ENCODE measurements at places on chromosomes 1 and 21.

DNA sequence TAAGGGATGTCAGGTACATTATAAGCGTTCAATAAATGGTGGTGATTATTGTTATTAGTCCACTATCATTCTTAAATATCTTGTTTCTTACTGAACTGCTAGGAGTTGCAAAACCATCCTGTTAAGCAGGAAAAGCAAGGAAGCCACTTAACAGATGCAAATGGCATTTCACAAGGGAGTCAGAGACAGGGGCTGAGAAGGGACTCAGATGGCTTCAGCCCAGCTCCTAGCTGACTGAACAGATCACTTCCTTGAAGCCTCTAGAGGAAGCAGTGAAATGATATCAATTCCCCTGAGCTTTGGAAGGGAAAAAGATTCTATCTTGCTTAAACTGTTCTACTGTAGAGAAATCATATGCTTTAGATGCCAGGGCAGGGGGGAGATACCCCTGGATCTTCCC lies 151.5 kb downstream of the ST6GALNAC5 start:
- DNase-seq: no peak

DNA sequence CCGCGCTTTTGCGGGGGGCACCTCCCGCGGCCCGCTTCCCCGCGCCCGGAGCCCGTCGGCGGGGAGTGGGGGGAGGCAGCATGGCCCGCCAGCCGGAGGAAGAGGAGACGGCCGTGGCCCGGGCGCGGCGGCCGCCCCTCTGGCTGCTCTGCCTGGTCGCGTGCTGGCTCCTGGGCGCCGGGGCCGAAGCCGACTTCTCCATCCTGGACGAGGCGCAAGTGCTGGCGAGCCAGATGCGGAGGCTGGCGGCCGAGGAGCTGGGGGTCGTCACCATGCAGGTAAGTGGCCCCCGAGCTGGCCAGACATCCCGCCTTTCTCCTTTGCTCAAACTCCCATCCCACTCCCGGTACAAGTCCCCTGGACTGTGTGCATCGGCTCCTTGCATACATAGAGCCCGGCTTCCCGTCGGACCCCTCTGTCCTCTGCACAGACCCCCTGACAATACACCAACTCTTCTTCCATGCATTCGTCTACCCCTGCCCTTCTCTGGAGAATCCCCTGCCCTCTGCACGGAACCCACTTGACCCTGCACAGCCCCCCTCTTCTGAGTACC lies 812 bp downstream of the CACHD1 start:
- DNase-seq: no peak

DNA sequence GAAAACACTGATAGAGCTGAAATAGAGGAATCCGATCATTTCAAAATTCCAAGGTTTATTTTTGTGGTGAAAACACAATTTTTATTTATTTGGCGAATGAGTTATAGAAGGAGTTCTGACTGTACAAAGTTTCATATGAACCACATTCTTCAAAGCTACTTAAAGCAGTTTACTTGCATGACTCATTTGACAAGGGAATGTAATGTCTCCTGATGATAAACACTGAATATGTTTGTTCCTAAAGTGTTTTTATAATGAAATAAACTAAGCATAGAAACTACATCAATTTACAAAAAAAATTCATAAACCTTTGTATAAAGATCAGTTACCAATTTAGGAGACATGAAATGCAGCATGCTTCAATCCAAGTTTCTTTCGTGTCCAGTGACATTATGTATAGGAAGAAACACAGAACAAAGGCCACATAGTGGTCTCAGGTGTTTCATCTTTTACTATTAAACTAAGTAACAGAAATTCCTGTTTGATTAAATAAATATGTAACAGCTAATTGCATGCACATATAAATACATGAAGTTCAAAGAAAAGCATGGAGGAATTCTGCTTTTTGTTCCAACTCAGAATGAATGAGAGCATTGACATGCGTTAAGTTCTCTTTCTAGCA lies 2.5 kb downstream of the PRKACB start:
- peak; percentile 43 for DNase-seq

DNA sequence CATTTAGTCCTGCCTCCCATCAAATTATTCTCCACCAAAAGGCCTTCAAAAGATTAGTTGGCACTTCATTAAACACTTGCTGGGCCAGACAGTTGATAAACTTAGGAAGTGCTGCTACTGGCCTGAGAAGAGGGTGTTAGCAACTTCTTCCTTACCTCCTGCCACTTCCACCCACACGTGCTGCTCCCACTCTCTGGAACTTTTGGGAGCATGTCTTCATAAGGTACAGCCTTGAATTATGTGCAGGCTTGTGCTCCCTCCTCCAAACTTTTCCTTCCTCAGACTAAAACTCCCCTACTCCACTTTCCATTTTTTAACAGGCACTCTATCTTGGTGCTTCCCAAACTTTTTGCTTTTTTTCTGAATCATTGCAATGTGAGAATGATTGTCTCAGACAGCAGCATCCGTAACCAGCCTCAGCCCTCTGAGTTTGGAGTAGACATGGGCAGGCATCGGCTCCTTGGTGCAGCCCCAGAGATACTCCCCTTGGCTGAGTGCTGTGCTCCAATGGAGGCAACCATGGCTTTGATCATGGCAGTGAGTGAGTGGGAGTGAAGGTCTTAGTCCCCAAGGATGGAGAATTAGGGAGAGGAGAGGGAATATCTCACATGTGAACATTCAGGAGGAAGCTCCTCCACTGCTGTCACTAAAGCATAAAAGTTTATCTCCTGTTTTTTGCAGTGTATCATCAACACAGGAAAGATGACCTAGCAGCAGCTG lies 8.7 kb upstream of the LELP1 start:
- no peak for DNase-seq

GRCh38 chr1:94863919-94864318 lies 43.8 kb downstream of the SLC44A3 start:
- DNase-seq: peak; percentile 78

DNA sequence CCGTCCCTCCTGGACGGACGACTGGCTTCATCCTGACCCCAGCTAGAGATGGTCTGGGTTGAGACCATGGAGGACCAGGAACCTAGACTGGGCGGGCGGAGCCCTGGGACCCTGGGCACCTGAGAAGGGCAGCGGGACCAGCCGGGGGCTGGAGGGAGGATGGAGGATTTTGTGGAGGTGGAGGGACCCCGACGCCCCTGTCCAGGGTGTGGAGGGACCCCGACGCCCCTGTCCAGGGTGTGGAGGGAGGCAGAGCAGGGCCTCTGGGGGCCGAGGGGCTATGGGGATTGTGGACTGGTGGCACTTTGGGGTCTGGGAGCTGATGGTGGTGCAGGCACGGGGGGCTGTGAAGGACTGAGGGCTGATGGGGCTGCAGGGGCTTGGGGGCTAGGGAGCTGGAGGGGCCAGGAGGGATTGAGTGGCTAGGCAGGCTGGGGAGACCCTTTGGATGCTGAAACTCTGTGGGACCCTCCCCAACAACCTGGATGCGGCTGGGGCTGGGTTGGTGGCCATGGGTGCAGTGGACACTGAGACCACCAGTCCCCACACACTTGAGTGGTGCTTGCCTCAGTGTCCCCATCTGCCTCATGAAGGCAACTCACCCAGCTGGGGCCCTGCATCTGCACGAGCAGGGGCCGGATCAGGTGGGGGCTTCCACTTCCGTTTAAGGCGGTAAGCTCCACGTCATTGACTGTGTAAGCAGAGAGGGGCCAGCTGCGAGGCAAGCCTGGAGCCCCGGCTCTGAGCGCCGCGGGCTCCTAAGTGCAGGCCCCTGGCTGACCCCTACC lies 7.4 kb downstream of the GJC2 start:
- no peak for DNase-seq

- no peak for DNase-seq
Measured at GRCh38 chr1:102097451-102097850, 100.7 kb upstream of the OLFM3 start.

- DNase-seq: no peak
Measured at GRCh38 chr1:55255901-55256300, 40.7 kb upstream of the USP24 start.

- no peak for DNase-seq
Measured at GRCh38 chr21:44986471-44987291, 46.9 kb downstream of the SLX9 start.

GRCh38 chr21:45226540-45227326 lies 61.0 kb downstream of the POFUT2 start:
- no peak for DNase-seq

GRCh38 chr1:236916131-236916800 lies 88.0 kb downstream of the MT1HL1 start:
- no peak for DNase-seq

GRCh38 chr1:25875856-25876692 lies 566 bp upstream of the PAQR7 start:
- no peak for DNase-seq

Measured in fibroblast of skin of left quadriceps (primary cell).